Fibroblast of the aortic adventitia (primary cell): ENCODE measurements at places on chromosomes 2 and 18.

DNA sequence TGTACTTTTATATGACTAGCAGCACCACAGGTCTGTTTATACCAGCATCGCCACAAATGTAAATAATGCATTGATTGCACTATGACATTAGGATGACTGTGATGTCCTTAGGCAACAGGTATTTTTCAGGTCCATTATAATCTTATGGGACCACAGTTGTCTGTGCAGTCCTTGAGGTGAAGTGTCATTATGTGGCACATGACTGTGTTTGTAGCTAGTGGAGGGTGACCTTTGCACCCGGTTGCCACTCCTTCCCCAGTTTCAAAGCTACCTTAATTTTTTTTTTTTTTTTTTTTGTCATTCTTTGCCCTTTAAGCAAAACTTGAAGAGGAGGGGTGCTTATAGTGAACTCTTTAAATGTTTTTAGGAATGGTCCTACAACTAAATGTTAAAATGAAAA, 386.4 kb downstream of the THSD7B start:
- DNase-seq = no peak

- DNase-seq = no peak
These were observed 3.5 kb upstream of the TUBB6 start for GRCh38 chr18:12304351-12305210.

DNA sequence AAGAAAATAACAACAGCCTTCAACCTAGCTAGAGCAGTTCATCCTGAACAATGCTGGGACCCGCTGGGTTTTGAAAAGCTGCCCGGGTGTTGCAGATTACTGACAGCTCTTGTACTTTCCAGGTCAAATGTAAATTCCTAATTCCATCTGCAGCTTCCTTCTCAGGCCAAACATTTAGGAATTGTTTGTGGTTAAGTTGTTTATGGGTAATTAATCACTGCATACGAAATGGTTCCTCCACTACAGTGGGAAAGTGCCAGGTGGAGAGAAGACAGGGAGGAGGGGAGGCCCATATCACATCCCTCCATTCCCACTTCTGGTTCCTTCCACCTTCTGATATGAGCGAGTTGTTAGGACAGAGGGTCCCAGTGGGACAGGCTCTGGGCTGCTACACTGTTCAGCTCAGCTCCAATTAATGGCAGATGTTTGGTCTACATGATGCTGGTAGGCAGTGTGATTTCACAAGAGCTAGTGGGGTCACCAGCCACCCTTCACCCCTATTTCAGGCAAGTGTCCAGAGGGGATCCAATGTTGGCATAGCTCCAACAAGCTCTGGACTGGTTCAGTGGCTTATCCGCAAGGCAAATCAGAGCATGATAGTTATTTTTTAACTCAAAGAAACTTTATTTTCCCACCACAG, 112.9 kb upstream of the ACAA2 start:
- DNase-seq = no peak

DNA sequence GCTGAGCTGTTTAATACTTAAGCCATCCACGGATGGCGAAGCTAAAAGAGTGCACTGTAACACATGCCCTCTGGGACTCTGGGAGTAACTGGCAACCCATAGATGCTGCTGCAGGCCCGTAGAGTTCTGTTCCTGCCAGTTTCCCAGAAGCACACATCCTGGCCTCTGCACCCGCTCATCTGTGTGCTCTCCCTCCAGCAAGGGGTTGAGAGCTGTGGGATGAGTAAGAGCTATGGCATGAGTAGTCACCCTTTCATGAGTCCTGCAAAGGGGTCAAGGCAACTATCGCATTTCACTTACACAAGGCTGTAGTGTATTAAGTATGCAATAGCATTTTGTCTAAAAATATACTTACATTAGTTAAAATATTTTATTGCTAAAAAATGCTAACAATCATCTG, 1341.8 kb upstream of the NXPH2 start:
- no peak for DNase-seq

DNA sequence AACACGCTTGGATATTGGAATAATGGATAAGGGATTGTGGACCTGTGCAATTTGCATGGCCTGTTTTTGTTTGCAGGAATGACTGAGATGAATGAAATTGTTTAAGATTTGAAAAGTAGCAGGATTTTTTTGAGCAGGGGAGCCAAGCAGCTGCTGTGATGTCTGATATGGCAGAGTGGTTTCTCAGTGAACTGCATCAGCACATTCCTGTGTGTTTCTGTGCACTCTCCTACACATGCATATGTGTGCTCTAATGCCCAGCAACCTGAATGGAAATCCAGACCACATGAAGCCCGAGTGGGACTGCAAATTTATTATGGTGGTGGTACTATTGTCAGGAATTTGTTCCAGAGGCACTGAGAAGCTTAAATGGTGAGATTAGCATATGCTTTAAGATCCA, 161.7 kb downstream of the PARD3B start:
- DNase-seq = no peak

DNA sequence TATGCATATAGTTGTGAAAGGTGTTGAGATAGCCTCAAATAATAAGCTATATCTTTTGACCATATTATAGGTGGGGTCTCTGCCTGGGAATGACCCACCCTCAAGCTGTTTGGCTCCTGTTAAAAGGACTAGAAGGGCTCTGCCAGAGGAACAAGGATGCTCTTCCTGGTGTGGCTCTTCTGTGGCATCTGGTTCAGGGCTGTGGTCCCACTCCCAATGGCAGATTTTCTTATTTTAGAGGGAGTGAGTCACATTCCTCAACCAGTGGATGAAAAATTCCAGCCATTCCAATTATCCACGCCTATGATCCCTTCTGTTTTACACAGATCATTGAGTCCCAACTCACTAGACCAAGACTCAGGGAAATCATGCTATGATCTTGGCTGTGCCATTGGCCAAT, 119.9 kb downstream of the PARD3B start:
- peak; percentile 68 for DNase-seq

- DNase-seq = no peak
These were observed 34.2 kb downstream of the CERS6 start for GRCh38 chr2:168490015-168490874.

DNA sequence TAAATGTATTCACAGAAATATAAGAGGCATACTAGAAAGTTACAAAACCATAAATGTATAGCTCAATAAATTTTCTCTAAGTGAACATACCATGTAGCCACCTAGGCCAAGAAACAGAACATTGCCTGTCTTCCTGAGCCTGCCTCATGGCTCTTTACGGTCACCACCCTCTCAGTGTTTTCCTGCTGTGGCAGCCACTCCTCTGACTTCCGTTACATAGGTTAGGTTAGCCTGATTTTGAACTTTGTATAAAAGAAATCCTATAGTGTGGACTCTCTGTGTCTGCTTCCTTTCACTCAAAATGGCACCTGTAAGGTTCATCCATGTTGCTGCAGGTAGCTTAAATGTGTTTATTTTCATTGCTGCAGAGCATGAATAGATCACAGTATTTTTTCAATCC, 11.6 kb upstream of the ST3GAL5 start:
- DNase-seq = no peak

GRCh38 chr2:115169814-115170213, 727.4 kb downstream of the DPP10 start:
- DNase-seq = no peak

- no peak for DNase-seq
These were observed 39.9 kb downstream of the TANK start for GRCh38 chr2:161199912-161200701.

DNA sequence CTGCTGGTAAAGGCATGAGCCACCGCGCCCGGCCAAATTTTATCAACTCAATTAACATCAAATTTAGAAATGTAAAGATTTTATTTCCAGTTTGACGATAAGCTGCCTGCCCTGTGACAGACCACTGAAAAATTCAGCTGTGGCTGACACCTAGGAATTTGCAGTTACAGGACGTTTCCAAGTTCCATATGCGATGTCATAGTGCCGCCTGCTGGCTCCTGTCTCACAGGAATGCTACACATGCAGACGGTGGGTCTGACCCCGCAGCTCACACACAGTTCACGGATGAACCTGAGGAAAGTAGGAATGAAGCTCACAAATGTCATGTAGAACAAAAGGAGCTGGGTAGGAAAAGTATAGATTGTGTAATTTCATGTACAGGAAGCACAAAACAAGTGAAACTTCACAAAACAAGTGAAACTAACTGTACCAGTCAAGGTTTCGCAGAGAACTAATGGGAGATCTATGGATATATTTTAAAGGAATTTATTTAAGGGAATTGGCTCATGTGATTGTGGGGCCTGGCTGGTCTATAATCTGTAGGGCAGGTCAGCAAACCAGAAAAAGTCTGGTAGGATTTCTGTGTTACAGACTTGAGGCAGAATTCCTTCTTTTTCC, 13.2 kb upstream of the SEH1L start:
- peak; percentile 91 for DNase-seq

DNA sequence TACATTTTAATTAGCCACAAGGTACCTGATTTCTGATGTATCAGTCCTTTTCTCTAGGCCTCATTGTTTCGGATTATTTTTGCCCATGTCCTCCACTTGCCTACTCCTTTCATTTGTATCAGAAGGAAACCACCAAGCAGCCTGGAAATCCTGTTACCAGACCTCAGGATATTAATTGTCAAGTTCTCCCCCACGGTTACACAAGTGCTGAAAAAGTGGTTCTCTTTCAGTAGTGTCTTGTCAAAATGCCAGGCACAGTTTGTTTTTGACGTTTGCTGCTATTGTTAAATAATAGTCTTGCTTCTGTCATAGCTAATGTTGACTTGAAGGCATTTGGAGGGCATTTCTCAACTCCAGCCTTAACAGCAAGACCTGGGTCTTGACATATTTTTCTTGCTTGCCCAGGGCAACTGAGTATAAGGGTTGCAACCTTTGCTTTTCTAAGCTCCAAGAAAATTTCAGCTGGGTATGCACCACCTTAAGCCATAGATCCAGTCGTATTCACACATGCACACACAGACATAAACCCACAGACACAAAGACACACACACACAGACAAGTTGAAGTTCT, 31.0 kb downstream of the INSIG2 start:
- DNase-seq = peak; percentile 24

- no peak for DNase-seq
These were observed 8.5 kb upstream of the PAX3 start for GRCh38 chr2:222307143-222307756.

DNA sequence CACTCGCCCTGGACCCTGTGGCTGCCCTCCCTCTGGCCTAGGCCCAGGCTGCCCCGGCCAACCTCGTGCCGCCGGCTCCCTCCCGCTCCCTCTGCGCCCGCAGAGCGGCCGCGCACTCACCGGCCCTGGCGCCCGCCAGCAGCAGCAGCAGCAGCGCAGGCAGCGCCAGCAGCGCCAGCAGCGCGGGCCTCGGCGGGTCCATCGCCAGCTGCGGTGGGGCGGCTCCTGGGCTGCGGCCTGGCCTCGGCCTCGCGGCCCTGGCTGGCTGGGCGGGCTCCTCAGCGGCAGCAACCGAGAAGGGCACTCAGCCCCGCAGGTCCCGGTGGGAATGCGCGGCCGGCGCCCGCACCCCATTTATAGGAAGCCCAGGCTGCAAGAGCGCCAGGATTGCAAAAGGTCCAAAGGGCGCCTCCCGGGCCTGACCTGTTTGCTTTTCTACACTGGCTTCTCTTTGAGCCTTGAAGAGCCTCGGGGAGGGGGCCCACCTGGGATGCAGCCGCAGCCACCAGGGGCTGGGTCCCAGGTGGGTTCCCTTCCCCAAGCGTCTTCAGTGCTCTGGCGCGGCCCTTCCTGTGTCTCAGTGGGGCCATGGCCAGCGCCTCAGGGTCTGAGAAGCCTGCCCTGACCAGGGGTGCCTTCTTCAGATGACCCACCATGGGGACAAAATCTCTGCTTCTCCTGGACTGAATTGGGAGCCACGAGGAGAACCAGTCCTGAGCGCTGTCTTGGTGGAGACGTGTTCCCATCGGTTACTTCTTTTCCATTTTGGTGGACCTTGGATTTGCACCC, at the start of gene APOB:
APOB (minus strand) TSS at position 330 of the 789 bp plus-strand sequence; CDS start at position 202, 128 bp downstream.
- no peak for DNase-seq

- no peak for DNase-seq
These were observed 375.3 kb downstream of the SLC4A3 start for GRCh38 chr2:220002699-220003098.
